ENCODE measurements at places on chromosomes 11 and 22.

DNA sequence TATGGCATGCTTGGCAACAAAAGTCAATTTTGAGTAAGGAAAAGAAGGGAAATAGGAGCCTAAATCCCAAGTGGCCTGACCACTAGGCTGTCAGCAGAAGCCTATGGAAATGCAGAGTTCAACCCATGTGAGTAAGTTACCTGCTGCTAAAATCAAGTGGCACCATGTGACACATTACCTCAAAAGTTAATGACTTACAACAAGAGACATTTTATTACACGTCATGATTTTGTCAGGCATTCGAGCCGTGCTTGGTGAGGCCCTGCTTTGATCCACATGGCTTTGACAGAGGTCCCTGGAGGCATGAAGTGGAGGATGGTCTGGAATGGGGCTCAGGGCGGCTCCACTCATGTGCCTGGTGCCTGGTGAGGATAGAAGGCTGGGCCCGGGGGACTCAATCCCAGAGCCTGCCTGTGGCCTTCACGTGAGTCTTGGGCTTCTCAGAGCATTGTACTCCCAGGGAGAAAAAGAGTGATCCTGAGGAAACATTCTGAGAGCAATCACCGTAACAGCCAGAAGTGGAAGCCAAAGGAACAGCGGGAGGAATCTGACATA, 339.1 kb upstream of the B3GAT1 start:
- DNase-seq: no peak

GRCh38 chr22:29704528-29705285, 15.1 kb upstream of the CABP7 start:
- DNase-seq: no peak

DNA sequence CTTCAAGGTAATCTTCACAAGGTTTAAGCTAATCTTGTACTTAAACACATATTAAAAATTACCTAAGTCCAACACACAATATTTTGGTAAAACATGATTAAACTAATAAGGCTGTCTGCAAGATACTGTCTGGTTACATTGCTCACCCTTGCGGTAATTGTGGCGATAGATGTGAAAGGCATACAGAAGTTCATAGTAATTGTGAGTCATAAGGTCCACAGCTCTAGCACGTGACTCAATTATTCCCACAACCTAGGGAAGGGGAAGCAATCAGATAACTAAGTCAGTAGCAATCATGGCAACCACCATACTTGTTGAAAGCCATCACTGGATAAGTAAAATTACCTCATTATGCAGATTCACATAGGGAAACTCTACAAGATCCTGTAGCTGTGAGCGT, 30.5 kb upstream of the FNBP4 start:
- DNase-seq: peak; percentile 77

- peak; percentile 76 for DNase-seq
Measured at GRCh38 chr11:115872416-115872815, 368.2 kb upstream of the CADM1 start.

GRCh38 chr22:22753526-22754267, 109.3 kb downstream of the GGTLC2 start:
- peak; percentile 60 for DNase-seq

DNA sequence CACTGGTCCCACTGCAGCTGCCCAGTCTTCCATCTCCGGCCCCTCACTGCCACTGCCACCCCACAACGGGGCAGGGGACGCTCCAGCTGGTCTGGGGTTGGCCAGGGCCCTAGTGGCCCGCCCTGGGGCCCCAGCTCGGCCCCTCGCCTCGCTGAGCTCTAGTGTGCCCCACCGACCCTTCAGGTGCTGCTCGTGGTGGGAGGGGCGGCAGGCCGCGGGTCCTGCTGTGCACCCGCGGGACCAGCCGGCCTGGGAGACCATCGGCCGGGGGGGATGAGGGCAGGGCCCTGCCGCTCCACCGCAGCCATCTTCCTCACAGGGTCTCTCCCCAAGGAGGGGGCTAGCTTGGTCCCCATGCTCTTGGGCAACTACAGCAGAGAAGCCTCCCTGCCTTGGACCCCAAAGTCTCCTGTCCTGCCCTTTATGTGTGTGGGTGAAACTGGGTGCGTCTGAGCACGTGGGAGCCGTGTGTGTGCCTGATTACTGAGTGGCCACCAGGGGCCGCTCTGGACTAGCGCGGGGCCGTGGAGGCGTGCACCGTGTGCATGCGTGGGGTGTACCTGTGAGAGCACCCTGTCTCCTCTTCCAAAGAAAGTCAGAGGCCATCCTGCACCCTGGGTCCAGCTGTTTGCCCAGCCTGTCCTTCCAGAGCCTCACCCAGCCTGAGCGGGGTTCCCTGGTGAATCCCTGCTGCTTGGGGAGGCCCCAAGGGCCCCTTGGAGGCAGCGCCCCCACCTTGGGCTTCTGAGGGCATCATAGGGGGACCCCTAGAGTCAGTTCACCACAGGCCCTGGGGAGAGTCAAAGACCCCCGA, 6.0 kb upstream of the ACR start:
- no peak for DNase-seq

- DNase-seq: no peak
Measured at GRCh38 chr11:88383447-88383846, 45.9 kb upstream of the CTSC start.

DNA sequence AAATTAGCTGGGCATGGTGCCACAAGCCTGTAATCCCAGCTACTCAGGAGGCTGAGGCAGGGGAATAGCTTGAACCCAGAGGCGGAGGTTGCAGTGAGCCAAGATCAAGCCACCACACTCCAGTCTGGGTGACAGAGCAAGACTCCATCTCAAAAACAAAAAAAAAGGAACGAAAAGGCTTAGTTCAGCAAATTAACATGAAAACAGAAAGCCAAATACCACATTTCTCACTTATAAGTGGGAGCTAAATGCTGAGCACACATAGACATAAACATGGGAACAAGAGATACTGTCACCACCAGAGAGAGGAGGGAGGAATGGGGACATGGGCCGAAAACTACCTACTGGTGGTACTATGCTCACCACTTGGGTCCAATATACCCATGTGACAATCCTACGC, 38.6 kb downstream of the SCGB1A1 start:
- peak; percentile 49 for DNase-seq

- no peak for DNase-seq
Measured at GRCh38 chr11:66887526-66887925, 30.7 kb downstream of the LRFN4 start.

- peak; percentile 16 for DNase-seq
Measured at GRCh38 chr11:105227363-105227762, 87.8 kb upstream of the CARD18 start.

- DNase-seq: no peak
Measured at GRCh38 chr11:368414-369335, 624 bp upstream of the B4GALNT4 start.

All from inflammatory macrophage treated with lipopolysaccharide for 4 hours (primary cell).